Articular chondrocyte of knee joint (primary cell): ENCODE measurements at places on chromosomes 3 and 15. TPM values are rescaled to one million over a fixed set of nuclear protein-coding genes. Genes with fewer than 3 reads are reported as not detected.

Gene MESP2
- 0.32 and 0.78 TPM in 2 replicates for total RNA-seq

Gene SPRED1
- total RNA-seq = 36.3 and 45.1 TPM in 2 replicates

Gene IL12A
- 7.4 and 10.2 TPM in 2 replicates for total RNA-seq

Gene IFT57
- total RNA-seq = 71.9 and 81.5 TPM in 2 replicates

Gene ARNT2
- total RNA-seq = 18.3 and 21.4 TPM in 2 replicates
